ENCODE measurements at places on chromosomes 4 and X. TPM values are rescaled to one million over a fixed set of nuclear protein-coding genes. Genes with fewer than 3 reads are reported as not detected.

The ARHGAP24 gene
- total RNA-seq, result 7.9 TPM

The AFP gene
- not detected for total RNA-seq

The CWH43 gene
- 0.47 TPM for total RNA-seq

DNA sequence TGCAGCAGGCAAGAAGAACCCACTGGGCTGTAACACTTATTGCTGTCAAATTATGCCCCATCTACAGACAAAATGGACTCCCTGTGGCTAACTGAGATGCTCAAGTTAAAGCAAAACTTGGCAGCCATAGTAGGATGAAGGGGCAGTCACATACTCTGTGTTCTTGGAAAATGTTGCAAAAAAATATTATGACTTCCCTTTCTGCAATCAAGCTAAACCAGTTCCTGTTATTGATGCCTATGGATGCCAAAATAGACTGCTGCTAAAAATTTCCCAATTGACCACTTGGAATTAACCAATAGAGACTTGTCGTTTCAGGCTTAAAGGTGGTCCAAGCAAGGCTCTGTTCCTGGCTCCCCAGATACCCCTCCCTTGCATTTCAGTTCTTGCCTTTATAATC is 49.5 kb downstream of the IQCM start:
- no peaks in the 10 kb centered on the region for H3K36me3 ChIP-seq
- no peak overlapping the region for H3K27ac ChIP-seq
- no peak for DNase-seq

DNA sequence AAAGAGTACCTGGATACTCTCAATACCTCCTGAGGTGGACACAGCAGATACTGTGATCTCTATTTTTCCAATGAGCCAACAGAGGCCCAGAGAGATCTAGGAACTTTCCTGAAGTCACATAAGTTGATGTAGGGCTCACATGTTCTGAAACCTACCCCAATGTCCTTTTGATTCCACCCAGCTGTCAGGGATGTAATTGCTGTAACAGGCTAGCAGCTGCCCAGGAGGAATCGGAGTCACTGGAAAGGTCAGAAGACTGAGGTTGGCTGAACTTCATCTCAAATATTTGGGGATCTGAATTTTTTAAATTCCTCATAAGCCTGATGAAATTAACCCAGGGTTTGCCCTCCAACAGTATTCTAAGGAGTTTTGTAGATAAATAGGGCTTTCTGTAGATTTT is 52.5 kb upstream of the PROM1 start:
- H3K27ac ChIP-seq, result no peak overlapping the region
- no peak overlapping the region for H3K4me3 ChIP-seq
- H3K36me3 ChIP-seq, result no peaks in the 10 kb centered on the region
- no peaks in the 10 kb centered on the region for H3K4me1 ChIP-seq
- no peaks in the 10 kb centered on the region for H3K27me3 ChIP-seq
- DNase-seq, result no peak

DNA sequence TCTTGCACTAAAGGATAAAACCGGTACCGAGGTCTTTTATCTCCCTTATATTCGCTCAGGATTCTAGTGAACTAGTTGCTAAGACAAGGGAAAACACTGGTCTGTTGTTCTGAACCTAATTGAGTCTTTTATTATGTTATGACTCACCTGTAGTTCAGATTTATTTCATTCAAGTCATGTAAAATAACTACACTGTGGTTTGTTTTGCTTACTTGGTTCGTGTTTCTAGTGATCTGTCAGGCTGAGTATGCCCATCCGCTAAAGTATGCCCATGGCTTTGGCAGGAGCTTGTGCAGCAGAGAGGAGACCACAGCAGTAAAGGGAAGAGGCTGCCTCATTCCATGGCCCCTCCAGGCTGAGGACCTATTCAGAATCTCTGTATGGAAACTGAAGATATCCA is 126.1 kb downstream of the AFF1 start:
- no peaks in the 10 kb centered on the region for H3K27me3 ChIP-seq
- H3K27ac ChIP-seq, result no peak overlapping the region
- DNase-seq, result no peak
- H3K4me3 ChIP-seq, result no peak overlapping the region
- no peaks in the 10 kb centered on the region for H3K36me3 ChIP-seq
- H3K4me1 ChIP-seq, result peaks cover 18% of the 10 kb centered on the region

DNA sequence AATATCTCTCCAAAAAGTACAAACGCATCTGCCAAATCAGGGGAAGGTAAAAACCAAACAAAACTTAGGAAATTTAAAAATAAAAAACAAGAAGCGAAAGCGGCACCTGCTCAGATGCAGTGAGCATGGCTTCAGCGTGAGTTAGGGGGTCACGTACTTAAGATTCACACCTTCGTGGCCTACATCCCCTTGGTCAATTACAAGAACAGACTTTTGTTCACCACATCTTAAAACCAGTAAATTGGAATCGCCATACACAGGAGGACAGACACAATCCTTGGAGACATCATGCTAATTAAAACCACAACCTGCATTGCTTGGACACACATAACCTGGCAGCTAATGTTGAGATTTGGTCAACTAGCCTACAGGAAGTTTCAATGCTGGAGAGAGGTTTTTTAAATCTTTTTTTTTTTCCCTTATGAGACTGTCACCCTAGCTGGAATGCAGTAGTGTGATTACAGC is 12.5 kb upstream of the SEL1L3 start:
- H3K4me1 ChIP-seq, result no peaks in the 10 kb centered on the region
- H3K4me3 ChIP-seq, result no peak overlapping the region
- no peak for DNase-seq
- H3K36me3 ChIP-seq, result no peaks in the 10 kb centered on the region

- no peak overlapping the region for H3K27ac ChIP-seq
- DNase-seq, result no peak
- no peak overlapping the region for H3K4me3 ChIP-seq
- H3K27me3 ChIP-seq, result no peaks in the 10 kb centered on the region
These were observed 202.0 kb downstream of the NR3C2 start for GRCh38 chr4:148240241-148240640.

DNA sequence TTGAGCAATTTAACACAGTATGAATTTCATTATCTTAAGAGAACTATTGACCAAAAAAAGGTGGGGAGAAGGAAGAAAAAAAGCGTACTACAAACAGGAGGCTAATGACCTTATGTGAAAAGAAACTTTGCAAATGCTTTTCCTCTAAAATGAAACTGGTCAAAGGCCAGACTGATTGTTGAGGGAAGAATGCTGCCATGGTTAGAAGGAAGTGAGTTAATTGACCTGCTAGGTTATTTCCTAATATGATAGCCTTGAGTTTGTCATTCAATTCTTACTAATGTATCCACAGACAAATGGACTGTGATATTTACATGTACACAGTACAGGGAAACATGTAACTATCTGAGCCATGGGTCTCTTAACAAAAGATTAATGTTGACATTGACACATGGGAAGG is 132.8 kb downstream of the PCDH19 start:
- no peak for DNase-seq
- H3K4me3 ChIP-seq, result no peak overlapping the region
- no peak overlapping the region for H3K27ac ChIP-seq
- H3K4me1 ChIP-seq, result no peaks in the 10 kb centered on the region
- H3K27me3 ChIP-seq, result no peaks in the 10 kb centered on the region
- H3K36me3 ChIP-seq, result no peaks in the 10 kb centered on the region

DNA sequence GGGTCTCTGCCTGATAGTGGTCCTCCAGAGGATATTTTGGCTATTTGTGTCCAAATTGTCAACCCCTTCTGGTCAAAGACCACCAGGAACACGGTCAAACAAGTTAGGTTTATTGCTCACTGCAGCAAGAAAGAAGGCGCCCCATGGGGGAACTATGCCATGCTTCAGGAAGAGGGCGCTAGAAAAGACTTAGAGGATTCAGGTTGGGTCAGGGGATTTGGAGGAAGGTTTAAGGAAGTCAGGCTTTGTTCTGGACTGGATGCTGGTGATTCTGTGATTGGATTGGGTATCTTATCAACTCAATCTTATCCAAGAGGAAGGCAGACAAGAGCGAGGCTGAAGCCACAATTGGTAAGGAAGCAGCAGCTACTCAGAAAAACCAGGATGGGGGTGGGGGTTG is 14.3 kb upstream of the ELF4 start:
- no peak overlapping the region for H3K4me3 ChIP-seq
- no peak for DNase-seq
- H3K27me3 ChIP-seq, result no peaks in the 10 kb centered on the region
- no peak overlapping the region for H3K27ac ChIP-seq
- no peaks in the 10 kb centered on the region for H3K36me3 ChIP-seq

GRCh38 chrX:45699158-45699557 is 498.5 kb upstream of the DIPK2B start:
- no peaks in the 10 kb centered on the region for H3K27me3 ChIP-seq
- H3K4me1 ChIP-seq, result no peaks in the 10 kb centered on the region
- no peak overlapping the region for H3K4me3 ChIP-seq
- no peak overlapping the region for H3K27ac ChIP-seq
